ENCODE measurements at places on chromosomes 3 and 15. TPM values are rescaled to one million over a fixed set of nuclear protein-coding genes. Genes with fewer than 3 reads are reported as not detected.

Gene CCR9
- total RNA-seq = 0.48 TPM

DNA sequence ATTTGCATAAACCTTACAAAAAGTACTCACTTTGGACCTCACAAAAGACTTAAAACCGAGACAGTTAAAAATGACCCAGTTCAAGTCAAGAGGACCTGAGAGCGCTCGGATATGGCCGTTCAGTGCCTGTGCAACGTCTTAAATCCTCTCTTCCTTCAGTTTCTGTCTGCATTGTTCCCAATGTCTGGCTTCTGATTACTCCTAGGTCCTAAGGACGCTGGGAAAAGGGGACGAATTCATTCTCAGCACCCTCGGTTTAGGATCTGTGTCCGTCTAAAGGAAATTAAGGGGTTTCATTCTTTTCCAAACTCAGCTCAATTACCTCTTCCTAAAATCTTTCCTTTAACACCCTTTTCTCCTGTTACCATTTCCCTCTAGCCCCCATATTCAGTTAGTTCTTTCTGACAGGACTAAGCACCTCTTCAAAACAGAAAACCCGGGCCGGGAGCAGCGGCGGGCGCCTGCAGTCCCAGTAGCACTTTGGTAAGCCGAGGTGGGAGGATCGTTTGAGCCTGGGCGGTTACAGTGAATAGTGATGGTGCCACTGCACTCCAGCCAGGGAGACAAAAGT lies 970 bp downstream of the DPPA4 start:
- peak; percentile 45 for DNase-seq

Gene ZBED2
- 8.7 TPM for total RNA-seq

Gene HHATL
- not detected for total RNA-seq

Data from umbilical cord (tissue), 2 donors.